Central memory CD8-positive, alpha-beta T cell (primary cell): ENCODE measurements at places on chromosomes 5 and 9.

GRCh38 chr5:135423146-135423845 lies 23.9 kb downstream of the DCANP1 start:
- no peak for DNase-seq

DNA sequence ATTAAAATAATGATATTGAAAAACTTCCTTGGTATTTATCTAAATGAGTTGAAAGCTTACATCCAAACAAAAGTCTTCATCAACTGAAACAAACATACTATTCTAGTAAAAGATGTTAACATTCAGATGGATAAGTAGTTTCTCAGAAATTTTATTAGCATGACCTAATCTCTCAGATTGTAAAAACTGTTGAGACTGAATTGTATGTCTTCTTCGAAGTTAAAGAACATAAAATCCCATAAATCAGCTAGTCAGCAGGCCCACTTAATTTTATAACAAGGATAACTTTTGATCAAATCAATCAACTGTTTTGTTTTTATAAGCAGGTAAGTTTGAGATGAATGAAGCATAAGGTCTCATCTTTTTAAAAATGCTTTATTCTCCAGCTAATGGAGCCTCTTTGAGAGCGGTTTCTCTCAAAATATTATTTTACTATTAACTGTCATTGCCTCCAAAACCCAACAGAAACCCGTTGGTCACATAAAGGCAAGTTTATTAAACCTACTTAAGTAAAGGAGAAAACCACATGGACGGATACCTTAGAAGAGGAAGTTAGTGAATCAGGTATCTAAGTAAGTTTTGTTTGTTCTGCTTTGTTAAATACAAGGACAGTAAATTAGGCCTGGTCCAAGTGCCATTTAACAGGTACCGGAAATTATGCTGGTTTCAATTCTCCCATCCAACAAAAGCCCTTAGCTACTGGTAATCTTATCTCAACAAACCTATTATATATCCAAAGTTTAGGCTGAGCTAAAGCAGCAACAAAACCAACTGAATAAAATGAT lies 457.0 kb downstream of the PDE4D start:
- DNase-seq = no peak

GRCh38 chr5:178690208-178690607 lies 40.3 kb downstream of the ZNF354A start:
- DNase-seq = no peak

- DNase-seq = no peak
Measured at GRCh38 chr9:70625078-70625477, 210.6 kb upstream of the KLF9 start.

GRCh38 chr5:43256261-43256966 lies 56.8 kb downstream of the HMGCS1 start:
- DNase-seq = no peak

DNA sequence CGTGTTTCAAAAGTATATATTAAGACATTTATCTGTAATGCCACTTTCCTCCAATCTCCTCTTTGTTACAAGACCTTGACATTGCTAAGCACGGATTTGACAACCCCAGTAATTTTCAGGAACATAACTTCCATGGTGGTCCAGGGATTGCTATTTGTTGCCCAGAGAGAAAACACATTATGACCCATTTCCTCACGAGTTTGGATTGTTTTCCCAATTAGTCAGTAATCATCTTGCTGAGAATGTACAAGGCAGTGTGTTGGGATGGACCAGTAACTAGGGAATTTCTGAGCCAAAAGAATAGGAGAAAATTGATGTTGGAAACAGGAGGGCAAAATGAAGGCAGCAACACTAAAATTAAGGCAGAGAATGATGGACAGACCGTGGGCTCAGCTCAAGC lies 574.1 kb downstream of the EBF1 start:
- DNase-seq = no peak

GRCh38 chr5:158727771-158728311 lies 371.9 kb downstream of the EBF1 start:
- no peak for DNase-seq

DNA sequence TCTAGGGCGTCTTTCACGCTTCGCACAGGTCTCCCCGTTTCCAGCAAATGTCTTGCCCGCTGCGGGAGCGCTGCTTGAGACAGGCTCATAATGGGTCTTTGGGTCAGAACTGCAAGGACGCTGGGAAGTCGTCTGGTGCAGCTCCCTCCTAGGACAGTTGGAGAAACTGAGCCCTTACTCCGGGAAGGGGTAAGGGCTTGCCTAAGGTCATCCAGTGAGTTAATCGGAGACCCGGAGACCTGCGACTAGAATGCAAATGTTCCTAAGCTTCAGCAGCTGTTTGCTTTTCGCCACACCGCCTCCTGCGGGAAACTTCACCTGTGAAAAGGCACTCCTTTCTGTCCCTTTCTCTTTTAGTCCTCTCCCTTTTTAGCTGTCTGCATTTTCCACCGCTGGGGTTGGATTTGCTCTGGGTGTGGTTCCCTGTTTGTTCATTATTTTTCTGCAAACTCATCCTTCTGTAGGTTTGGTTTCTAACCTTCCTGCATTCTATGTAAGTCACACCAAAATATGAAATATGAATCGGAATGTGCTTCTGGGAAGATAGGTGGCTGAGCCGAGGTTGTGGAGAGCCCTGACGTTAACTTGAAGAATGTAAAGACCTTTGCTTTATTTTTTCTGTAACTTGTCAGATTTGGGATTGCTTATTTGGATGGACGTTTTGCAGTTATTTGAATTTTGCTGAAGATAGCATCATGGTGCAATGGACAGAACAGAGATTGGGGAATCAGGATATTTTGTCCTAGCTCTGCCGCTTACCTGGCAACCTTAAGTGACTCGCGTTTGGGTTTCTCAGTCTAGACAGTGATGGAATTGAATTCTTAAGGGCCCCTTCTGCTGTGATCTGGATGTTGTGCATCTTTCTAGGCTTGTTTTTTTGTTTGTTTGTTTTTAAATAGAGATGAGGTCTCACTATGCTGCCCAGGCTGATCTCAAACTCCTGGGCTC lies 909 bp downstream of the SLC36A1 start:
- DNase-seq = no peak

DNA sequence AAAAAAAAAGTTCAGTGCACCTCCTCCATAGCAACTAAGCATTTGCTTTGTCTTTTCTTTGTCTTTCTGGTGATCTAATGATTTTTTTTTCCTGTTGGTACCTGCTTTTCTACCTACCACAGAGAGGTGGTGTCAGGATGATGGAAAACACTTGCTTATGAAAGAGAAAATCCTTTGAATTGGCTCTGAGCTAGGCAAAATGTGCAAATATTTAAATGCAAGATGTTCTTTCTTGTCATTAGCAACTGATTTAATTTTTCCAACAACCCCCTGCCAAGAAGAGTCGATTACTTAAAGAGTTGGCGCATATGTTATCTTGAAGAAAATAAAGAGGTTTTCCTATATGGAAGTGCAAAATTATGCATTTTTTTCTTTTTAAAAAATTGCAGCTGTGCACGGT lies 37.7 kb downstream of the TNC start:
- no peak for DNase-seq

- DNase-seq = no peak
Measured at GRCh38 chr5:114473541-114473940, 111.7 kb downstream of the KCNN2 start.

- DNase-seq = no peak
Measured at GRCh38 chr9:125125523-125125922, 17.8 kb downstream of the SCAI start.
